ENCODE measurements at places on chromosomes 1 and 21.

DNA sequence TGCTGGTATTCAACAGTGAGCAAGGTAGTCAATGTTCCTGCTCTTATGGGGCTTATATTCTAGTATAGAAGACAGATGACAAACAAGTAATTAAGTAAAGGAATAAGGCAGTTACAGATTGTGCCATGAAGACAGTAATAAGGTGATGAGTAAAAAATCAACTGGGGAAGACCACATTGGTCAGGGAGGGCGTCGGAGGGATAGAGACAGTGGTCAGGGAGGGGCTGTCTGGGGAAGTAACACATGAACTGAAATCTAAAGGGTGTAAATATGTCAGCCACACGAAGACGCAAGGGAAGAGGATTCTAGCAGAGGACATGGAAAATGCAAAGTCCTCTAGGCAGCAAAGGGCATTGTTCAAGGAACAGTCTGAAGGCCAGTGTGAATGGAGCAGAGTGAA is 10.1 kb downstream of the IL12RB2 start:
- no peak for DNase-seq

- DNase-seq: no peak
These were observed 850.0 kb downstream of the LTN1 start for GRCh38 chr21:28142697-28143096.

DNA sequence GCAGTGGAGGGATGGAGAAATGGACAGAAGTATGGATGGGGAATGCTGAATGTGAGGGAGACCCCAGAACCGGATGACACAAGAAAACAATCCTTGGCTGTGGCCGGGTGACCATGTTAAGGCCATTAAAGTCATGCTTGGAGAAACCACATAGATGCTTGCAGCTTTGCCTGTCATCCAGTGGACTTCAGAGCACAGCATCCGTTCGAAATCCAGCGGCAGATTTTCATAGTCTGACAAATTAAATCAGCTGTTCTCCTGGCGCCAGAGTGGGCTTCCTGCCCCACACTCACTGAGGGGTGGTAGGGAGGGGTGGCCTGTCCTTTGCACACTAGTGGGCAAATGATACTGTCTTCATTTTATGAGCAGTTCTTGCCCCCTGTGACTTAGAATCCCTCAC is 35.1 kb downstream of the ABCG1 start:
- DNase-seq: no peak

GRCh38 chr1:203158423-203158822 is 17.2 kb downstream of the MYBPH start:
- no peak for DNase-seq

DNA sequence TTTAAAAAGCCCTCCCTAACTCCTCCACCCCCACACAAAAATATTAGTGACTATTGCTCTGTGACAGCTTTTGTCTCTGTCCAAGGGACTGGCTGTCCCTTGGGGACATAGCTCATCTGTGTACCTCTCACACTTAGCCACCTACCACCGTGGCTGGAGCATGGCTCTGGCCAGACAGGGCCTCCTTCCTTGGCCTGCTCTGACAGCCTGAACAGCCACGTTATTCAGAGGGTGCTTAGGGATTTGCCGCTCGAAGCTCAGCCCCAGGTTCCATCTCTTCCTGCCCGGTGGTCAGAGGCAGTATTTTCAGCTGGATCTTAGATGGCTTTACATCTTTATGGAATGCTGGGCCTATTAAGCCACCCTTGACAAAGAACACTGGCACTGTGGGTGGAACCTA is 6.1 kb upstream of the CELSR2 start:
- no peak for DNase-seq

DNA sequence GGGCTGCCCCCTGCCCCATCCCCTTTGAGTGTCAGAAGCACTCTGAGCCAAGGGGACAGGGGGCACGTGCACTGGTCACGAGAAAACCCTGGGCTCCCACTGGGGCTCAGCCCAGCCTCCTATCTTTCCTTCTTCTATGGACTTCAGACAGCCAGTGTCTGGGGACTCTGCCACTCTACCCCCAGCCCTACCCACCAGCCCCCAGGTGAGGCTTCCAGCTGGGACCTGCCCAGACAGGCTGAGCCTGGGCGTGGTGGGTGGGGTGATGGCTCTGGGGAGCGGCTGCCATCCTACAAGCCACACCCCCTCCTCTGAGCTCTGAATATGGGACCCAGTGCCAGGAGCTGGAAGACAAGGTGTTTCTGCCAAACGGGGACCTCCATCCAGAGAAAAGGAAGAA is 8.0 kb upstream of the SFN start:
- DNase-seq: no peak

- no peak for DNase-seq
These were observed 33.8 kb upstream of the ELAVL4 start for GRCh38 chr1:50074931-50075330.

DNA sequence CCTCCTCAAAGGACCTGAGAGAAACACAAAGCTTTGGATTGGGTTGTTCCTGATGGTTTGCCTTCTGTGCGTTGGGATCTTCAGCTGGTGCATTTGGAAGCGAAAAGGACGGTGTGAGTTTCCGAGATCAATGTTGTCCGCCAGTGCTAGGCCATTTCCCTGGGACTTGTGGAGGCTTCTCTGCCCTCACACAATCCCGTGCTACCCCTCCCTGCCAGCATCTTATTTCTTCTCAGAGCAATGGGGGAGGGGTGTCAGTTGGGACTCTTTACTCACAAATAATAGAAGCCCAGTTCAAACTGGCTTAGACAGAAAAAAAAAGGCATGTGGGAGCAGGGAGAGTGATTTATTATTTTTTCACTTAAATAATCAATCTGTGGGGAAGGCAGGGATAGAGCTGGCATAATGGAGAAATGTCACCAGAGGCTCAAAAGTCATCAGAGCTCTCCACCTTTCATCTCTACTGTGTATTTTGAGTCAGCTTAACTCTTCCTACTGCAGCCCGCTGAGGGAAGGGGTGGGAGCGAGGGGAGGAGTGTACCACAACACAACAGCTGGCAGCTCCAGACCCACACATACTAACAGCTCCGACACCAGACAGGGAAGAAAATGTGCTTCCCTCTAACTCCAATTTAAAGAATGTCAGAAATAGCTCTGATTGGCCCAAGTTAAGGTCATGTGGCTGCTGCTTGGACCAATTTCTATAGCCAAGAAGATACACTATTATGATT is 22.4 kb downstream of the LY9 start:
- DNase-seq: no peak

- DNase-seq: no peak
These were observed 470.8 kb downstream of the AJAP1 start for GRCh38 chr1:5125208-5125607.

GRCh38 chr1:240093120-240093961 is 1.7 kb downstream of the FMN2 start:
- no peak for DNase-seq

- DNase-seq: no peak
These were observed 51.7 kb downstream of the LRRC8D start for GRCh38 chr1:89872567-89872966.

DNA sequence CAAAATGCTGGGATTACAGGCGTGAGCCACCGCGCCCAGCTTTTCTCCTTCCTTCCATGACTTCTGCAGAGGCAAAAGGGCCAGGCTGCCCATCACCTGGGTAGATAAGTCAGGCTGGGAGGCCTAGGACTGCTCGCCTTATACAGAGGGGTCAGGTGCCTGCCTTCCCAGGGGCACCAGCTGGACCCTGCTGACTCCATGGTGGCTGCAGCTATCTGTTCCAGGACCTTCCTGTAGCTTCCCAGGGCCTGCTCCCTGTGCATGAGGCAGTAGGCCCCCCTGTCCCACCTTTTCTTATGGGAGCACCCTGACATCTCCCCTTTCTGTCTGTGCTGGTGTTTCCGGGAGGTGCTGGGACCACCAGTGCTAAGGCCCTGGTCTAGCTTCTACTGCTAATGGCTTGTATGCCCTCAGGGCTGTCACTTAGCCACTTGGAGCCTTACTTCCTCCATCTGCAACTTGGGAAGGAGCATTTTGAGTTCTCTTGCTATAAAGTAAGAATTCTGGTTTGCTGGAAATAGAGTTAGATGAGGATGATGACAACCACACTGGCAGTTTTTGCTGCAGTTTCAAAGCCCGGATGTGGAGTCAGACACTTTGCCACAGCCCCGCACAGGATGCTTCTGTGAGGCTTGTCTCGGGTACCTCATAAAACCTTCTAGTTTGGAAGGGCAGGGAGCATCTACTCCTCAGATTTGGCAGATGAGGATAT is 14.4 kb downstream of the SOX13 start:
- no peak for DNase-seq

DNA sequence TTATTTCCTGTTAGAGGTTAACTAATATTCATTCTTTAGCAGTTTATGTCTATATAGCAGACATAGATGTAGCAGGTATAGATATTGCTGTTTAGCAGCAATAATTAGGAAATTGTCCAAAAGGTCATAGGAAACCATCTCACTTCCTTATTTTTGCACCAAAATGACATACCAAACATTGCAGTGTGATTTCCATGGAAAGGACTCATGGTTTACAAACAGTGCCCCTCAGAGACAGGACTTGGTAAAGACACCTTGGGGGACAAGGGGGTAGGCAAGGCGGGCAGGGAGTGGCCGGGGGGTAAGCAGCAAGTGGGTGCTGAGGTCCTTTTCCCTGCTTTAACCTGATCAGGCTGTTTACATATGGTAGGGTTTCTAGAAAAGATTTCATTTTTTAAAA is 30.5 kb downstream of the BATF3 start:
- no peak for DNase-seq

GRCh38 chr1:56448529-56449300 is 130.6 kb downstream of the PLPP3 start:
- no peak for DNase-seq
